HFF-Myc (cell line): ENCODE measurements at places on chromosomes 4 and X.

DNA sequence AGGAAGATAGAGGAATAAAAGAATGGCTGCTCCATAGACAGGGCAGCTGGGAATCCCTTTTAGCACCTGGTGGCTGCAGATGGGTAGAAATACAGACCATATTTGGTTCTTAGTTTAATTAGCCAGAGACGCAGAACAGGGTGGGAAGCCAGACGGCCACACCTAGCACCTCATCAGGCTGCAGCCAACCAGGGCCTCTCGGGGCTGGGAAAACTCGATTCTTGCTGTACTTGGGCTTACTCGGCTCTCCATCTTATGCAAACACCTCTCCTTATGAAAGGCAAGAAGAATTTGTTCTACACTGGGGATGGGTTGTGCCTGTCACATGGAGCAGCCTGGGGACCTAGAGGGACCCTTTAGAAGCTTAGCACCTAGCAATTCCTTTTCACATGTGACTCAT, 19.7 kb downstream of the IRAK1 start:
- no peak for DNase-seq

DNA sequence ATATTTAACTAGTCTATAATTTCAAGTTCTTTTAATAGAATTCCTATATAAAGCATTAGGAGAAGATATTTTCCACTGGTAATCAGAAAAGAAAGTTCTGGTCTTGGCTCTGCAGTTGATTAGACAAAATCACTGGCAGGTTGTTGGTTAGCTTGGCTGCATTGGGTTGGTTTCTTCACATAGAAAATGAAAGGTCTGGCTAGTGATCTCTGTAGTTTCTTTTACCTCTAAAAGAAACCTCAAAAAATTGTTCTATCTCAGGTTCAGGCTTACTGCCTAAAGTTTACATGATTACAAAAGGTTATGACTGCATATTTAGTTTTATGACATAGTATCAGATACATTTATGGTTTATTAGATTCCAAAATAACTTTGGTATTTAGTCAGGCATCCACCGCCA, 95.8 kb upstream of the NAP1L5 start:
- no peak for DNase-seq

- DNase-seq, result no peak
Observed at GRCh38 chrX:122119361-122119760, 1064.7 kb upstream of the GRIA3 start.

GRCh38 chr4:1504595-1505500, 98.6 kb upstream of the NKX1-1 start:
- no peak for DNase-seq

GRCh38 chr4:15234856-15235126, 193.0 kb upstream of the C1QTNF7 start:
- peak; percentile 96 for DNase-seq

GRCh38 chrX:134459683-134460004, 321 bp upstream of the HPRT1 start:
- no peak for DNase-seq

DNA sequence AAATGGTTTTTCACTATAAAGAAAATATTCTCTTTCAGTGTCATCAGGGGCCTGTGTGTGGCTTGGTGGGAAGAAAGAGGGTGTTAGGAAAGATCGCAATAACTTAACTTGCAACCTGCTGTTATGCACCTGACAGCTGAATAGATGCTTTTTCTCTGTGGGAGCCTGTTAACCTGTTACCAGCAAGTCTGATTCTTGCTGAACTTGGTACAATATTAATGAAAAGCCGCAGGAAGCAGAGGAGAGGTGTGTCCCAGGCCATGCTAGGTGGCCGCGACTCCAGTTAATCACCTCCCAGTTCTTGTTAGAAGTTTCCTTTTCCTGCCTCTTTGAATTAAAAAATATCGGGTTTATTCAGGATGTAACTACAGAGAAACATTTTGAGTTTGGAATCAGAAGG, 494.8 kb upstream of the AGA start:
- no peak for DNase-seq

DNA sequence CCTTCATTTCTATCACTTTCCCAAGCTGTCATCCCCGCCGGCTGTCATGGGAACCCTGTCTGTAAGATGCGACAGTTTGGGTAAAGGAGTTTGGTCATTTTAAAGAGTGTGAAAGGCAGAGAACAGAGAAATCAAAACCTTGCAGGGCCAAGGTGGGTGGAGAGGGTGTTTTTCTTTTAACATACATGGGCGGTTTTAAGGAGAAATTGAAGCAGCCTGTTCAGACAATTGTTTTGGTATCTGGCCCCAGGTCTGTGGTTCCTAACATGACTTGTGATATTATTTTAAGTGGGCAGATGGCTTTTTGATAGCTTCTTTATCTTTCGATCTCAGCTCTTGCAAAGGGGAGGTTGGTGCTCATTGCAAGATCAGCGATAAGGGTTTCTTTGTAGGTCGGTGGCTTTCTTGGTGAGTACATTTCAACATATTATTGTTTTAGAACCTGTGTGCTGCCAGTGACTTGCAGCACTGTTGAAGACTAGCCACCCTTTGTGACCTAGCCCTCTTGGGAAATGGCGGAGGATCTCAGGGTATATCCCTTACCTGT, 3.7 kb downstream of the PPP1R3F start:
- no peak for DNase-seq

DNA sequence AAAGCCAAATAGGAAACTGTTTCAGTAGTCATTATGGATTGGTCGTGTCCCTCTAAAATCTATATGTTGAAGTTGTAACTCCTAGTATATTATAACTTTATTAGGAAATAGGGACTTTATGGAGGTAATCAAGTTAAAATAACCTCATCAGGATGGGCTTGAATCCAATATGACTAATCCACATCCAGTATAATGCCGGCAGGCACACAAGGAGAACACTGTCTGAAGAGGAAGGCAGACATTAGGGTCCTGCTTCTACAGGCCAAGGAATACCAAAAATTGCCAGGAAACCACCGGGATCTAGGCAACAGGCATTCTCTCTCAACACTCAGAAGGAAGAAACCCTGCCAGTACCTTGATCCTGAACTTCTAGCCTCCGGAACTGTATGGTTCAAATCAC, 130.3 kb downstream of the ATP10D start:
- DNase-seq, result no peak

GRCh38 chr4:47270201-47270888, 193.2 kb downstream of the COMMD8 start:
- DNase-seq, result no peak

GRCh38 chrX:155874571-155875244, 6.4 kb upstream of the VAMP7 start:
- no peak for DNase-seq

DNA sequence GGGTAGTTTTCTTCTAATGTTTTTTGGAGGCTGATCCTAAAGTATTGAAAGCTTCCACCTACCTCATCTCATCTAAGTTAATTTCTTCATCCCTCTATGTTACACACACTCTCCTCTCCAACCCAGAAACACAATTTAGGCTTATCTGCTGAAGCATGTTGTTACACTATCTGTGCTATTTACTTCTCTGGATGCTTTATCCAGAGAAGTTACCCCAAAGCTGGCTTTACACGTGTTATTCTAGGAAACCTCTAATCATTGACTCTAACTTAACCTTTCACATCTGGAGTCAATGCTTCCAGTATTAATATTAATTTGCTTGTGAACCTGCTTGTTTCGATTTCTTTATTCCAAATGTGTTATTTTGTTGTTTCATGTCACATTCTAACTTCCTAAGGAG, 87.3 kb upstream of the NMU start:
- no peak for DNase-seq

GRCh38 chrX:42090395-42090794, 167.0 kb upstream of the CASK start:
- DNase-seq, result no peak

GRCh38 chr4:165118256-165118909, 5.7 kb upstream of the TMEM192 start:
- no peak for DNase-seq

DNA sequence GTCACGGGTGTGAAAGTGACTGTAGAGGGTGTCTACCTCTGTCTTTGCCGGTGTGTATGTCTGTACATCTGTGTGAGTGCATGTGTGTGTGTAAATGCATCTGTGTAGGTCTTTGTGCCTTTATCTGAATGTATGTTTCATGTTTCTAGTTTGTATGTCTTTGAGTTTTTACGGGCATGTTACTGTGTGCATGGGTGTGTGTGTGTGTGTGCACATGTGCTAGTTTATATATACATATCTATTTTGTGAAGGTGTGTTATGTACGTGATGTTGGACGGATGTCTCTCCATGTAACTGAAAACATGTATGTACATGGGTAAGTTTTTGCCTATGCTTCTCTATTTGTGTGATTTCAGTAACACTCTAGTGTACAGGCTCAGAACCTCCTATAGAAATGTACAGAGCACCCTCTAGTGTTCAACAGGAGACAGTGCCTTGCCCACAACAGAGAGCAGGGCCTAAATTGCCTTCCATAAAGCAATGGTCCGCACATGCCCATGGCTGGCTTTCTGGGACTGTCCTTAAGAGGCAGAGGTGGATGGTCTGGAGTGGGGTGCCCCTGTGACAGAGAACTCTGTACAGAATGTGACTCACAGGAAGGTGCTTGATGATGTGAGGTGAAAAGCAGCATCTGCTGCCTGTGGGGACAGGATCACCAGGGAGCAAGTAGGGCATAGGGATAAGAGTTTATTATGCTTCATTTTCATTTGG, 343.5 kb downstream of the RAPGEF2 start:
- DNase-seq, result peak; percentile 66
